ENCODE measurements at places on chromosomes 5 and 9.

- no peak for DNase-seq
Observed at GRCh38 chr9:93116072-93116961, 17.7 kb downstream of the NINJ1 start.

- peak; percentile 59 for DNase-seq
Observed at GRCh38 chr9:136532799-136533774, 12.8 kb downstream of the NOTCH1 start.

DNA sequence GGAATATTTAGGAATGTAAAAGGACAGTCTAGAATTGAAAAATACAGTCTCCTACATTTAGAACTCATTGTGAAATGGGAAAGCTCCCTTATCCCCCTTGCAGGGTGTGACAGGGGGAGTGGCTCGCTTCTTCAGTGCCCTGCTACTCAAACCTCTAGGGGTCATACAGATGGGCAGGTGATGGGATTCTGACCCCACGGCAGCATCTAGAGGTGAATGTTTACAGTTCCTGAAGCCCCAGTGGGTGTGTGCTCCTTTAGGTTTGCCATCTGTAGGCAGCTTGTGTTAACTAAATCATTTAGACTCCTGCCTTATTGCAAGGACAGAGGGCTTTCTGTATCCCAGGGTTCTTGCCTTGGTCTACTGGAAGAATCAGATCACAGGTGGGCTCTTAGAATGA, 271.0 kb upstream of the MPDZ start:
- no peak for DNase-seq

DNA sequence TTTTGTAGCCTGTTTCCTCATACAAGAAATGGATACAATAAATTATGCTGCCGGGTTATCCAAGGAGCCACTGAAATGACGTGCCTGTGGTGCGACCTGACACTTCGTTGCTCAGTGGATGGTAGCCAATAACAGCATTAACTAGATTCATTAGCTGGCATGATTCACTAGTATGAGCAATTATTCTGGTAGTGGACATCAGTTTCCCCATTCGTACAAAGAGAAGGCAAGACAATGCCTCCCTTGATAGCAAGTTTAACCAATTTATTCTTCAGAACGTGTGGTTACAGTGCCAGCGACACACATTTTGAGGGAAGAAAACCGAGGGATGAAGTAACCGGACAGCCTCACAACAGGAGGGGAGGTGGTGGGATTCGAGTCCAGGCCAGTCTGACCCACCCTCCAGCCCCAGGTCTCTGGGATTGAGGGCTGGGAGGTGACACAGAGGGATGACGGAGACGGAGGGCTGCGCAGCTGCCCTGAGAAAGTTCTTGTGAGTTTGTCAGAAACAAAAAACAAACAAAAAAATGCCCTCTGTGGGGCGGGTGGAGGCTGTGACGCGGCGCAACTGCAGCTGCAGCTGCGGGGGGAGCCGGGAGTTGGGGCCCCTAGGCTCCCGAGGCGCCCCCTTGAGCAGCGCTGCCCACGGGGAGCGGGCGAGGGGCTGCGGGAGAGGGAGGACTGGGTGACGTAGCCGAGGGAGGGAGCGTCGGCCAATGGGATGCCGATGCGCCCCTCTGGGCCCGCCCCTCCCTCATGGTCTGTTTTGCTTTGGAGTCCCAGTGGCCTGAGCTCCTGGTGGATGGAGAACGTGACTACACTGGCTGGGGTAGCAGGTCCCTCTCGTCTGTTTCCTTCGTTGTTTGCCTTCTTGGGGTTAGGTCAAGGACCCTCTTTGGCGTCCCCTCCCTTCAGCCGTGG, 10.9 kb downstream of the LHX2 start:
- no peak for DNase-seq

GRCh38 chr9:88972401-88972800, 18.9 kb upstream of the S1PR3 start:
- DNase-seq = no peak

DNA sequence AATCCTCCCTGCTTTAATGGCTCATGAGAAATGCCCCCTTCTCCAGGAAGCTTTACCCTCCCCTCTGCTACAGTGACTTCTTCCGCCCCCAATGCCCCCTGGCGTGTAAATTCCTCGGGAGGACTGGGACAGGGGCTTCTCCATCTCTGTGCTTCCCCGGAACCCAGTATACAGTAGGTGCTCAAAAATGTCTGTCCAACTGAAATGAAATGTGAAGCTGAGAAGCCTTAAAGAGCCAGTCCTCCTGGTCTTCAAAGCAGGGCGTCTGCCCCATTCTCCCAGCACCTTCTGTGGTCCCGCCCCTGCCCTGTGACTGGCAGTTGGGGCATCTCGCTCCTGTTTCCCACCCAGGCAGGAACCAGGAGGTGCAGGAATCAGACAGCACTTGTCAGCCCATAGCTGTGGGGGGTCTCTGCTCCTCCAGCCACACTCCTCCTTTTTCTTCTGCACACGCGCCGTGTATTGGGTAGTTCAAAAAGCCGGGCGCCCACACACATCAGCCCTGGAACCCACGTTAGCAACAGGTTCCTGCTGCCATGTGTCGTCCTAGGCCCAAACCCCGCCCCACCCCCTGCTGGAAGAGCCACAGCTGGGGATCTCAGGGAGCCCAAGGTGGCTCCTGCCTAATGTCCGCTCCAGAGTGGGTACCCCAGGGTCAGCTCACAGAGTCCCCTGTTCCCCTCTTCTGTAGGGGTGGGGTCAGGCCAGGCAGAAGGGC, 16.0 kb downstream of the FIBCD1 start:
- DNase-seq = no peak

DNA sequence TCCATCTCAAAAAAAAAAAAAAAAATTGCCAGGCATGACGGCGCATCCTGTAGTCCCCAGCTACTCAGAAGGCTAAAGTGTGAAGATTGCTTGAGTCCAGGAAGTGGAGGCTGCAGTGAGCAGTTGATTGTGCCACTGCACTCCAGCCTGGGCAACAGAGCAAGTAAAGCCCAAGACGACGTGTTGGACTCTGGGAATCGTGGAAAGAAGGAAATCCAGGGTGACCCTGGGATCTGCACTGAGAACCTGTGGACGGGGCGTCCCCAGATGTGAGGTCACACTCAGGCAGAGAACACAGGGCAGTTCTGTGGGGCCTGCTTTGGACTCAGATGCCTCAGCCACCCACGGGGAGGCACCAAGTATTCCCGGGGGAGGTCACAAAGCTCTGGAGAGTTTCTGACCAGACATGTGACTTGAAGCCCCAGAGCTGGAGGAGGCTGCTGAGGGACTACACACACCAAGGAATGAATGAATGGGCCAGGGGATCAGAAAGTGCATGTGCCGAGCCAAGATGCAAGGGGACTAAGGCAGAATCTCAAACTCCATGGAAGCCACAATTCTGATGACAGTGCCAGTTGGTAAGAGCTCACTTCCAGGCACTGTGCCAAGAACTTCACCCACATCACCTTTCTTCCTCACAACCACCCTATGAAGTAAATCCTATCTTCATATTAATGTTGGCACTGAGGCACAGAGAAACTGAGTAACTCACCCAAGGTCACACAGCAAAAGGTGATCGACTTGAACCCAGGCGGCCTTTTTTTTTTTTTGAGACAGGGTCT, 12.9 kb downstream of the DYNC2I2 start:
- peak; percentile 63 for DNase-seq

GRCh38 chr9:106619211-106619610, 243.8 kb upstream of the ZNF462 start:
- DNase-seq = no peak

DNA sequence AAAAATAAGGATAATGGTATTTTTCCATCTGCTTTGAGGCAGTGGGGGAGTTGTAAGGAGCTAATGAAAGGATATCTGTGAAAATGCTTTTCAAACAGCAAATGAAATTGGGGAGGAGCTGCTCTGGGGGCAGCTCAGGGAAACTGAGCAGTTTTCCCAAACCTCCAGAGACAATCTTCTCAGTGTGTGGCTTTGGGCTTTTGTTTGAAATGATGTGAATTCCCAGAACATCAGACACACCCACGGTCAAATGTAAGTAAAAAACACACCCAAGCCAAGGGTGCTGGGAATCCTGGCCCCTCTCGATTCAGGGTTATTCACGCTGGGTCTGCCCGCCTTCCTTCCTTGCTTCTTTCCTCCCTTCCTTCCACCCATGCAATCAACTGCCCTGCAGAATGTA, 512.6 kb downstream of the BNC2 start:
- DNase-seq = no peak

DNA sequence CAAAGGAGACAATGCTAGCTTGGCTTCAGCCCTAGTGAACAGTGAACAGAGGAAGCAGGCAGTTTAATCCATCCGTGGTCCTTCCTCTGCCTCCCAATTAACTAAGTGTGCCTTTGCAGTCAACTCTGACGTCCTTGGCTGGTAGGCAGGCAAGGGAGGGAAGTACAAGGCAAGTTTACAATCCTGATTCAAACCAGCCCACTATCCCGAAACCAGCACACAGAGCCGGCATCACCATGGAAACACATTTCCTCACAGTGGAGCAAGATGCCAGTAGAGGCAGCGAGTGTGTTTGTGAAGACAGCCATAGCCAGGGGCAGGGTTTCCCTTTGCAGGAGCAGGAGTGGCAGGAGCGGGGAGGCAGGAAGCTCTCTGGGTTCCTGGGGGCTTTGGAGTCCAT, 73.9 kb downstream of the GOLPH3 start:
- no peak for DNase-seq

DNA sequence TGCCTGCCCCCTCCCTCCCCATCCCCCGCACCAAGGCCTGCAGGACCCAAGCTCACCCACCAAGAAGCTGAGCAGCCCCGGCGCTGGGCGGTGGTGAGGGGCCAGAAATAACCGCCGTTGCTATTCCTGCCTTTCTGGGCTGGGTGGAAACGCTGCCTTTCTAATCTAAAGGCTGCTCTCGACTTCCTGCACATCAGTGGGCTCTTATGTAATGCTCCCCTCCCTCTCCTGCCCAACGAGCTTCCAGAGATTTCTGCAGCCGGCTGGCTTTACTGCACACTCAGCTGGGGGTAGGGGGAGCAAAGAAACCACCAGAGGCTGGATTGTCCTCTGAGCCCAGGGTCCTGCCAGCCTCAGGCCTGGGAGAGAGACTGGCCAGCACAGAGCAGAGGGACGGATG, 6.9 kb upstream of the EGR1 start:
- no peak for DNase-seq

DNA sequence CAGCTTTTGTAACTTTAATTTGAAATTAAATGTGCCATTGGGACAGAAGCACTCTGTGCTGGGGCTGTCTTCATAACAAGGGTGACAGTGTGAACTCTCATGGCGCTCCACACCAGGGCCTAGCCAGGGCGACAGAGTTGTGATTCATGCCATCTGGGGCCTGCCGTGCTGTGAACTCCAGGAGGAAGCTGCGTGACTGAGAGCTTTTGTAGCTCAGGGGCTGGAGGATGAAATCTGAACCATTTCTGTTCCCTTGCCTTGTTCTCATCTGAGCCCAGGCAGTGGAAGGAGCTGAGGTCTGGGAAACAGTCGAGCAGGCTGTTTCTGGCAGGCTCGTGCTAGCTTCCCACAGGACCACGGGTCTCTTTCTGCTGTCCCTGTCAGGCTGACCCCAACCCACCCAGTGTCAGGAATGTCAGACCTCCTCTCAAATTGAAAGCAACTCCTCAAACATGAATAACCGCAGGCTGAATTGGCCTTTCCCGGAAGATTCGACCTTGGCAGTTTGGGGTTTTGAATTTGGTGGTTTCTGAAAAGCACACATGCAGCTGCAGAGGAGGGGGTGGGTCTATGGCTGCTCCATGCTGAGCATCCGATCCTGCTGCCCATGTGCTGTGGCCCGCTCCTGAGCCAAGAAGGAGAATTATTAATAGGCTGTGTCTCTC, 69.2 kb upstream of the RPS23 start:
- no peak for DNase-seq

GRCh38 chr9:99726758-99727157, 94.9 kb upstream of the NR4A3 start:
- DNase-seq = no peak

GRCh38 chr5:98275980-98276379, 497.5 kb upstream of the RGMB start:
- DNase-seq = no peak

DNA sequence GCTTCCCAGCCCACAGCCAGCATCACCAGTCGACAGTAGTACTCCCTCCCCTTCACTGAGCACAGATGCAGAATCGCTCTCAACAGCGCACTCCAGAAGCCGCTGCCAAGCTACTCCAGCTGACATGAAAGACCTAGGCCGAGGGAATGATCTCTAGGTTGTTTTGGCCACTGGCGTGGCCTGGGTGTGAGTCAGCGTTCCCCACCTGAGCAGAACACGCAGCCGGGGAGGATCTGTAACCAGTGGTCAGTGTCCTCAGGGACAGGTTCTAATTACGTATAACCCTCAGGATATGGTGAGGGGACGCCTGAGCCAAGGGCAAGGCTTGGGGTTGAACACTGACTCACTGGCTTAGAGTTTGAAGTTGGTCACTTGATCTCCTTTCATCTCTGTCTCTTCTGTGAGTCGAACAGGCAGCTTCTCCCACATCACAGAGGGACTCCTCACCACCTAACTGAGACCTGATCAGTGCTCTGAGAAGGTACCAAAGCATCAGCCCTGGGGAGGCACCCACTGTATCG, 76.9 kb upstream of the IL17B start:
- DNase-seq = no peak

- DNase-seq = no peak
Observed at GRCh38 chr5:171707442-171707792, 78.2 kb upstream of the SMIM23 start.

GRCh38 chr5:55665065-55665464, 47.1 kb downstream of the SLC38A9 start:
- no peak for DNase-seq

- DNase-seq = no peak
Observed at GRCh38 chr5:96885518-96886338, 9.4 kb downstream of the ERAP2 start.

GRCh38 chr9:38232895-38233294, 159.6 kb upstream of the ALDH1B1 start:
- no peak for DNase-seq

GRCh38 chr5:151902215-151902614, 22.4 kb downstream of the GLRA1 start:
- no peak for DNase-seq

DNA sequence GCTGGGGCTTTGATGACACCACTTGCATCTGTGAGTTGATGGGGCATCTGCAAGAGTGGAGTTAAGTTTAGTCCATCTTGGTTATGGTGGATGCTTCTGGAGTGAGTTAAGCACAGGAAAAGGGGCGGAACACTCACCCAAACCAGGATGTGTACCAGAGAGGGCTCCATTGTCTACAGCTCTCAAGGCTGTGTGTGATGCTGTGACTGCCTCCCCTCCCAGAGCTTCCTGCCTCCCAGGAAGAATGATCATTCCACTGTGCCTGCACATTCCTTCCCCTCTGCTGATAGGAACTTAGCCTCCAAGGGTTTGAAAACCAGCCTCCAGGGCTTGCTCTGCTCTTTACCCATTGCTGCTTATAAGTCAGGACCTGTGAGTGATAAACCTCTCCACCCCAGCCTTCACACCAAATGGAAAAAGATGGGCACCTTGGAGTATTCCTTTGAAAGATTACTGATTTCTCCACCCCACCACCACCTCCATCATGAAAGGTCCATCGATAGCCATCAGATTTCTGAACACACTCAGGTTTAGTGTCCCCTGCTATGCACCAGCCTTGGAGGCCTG, 160.1 kb upstream of the SPRY4 start:
- no peak for DNase-seq

GRCh38 chr9:135890190-135891026, 16.9 kb downstream of the CAMSAP1 start:
- no peak for DNase-seq

- DNase-seq = no peak
Observed at GRCh38 chr5:179295778-179296149, 49.5 kb downstream of the ADAMTS2 start.

- no peak for DNase-seq
Observed at GRCh38 chr9:133274236-133275104, 531 bp downstream of the ABO start.

- DNase-seq = no peak
Observed at GRCh38 chr5:154878642-154879335, 20.4 kb downstream of the CNOT8 start.
